ENCODE measurements at places on chromosomes 6 and 20.
A peak's percentile ranks its signal among the peaks of the same experiment; 100 is the strongest.

DNA sequence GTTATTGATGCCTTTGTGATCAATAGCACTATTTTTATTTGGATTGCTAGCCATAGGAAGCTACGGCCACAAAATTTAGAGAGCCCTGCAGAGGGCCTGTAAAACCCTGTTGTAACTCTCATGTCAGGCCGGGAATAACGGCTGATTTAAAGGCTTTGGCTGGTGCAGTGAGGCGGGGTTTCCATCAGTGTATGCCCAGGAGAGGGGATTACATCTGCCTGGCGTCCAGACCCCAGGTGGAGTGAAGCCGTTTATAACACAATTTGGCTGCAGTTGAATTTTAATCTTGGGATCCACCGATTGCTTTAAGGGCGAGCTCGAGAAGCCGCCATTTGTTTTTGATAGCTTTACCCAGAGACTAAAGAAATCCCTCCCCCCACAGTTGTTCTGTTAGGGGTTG is 29.1 kb upstream of the APCDD1L start:
- DNase-seq: no peak

- no peak for DNase-seq
Measured at GRCh38 chr6:75396005-75396800, 97.4 kb downstream of the FILIP1 start.

- DNase-seq: no peak
Measured at GRCh38 chr20:36318166-36318565, 12.0 kb downstream of the DLGAP4 start.

GRCh38 chr20:11112832-11113231 is 439.0 kb upstream of the JAG1 start:
- DNase-seq: no peak

DNA sequence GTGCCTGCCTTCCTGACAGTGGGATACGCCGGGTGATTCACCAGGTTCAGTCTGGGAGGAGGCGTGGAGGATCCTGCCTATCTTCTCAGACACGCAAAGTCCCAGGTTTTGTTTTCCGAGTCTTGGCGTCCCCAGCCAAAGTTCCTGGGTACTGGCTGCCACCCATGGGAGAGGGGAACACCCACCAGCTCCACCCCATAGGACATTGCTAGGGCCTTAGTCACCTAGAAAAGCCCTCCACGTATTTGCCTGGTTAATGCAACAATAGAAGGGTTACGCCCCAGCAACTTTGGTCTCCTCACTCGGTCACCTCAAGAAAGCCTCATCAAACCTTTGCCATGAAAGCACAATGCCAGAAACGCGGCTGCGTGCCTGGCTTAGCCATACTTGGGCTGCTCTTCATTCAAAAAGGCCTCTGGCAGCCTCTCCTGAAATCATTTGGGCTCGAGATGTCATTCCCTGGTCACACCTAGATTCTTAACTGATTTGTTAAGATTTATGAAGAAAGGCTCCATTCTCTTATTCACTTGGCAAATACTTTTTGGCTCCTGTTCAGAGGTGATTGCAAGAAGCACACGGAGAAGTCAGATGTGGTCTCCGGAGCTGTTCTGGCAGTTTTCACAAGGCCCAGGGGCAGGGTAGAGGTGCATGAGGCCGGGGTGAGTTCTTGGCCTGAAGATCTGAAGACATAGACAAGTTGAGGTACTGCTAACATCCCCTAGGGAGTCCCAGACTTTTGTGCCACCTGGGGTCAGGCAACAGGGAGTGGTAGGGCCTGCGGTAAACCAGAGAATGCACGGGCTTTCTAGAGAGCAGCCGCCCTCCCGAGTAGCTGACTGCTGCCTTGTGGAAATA is 35.5 kb upstream of the ZNF133 start:
- DNase-seq: no peak

- DNase-seq: no peak
Measured at GRCh38 chr6:166614171-166614583, 12.9 kb downstream of the RPS6KA2 start.

GRCh38 chr20:8330785-8331695 is 199.0 kb downstream of the PLCB1 start:
- DNase-seq: no peak

GRCh38 chr6:150380256-150380655 is 11.4 kb downstream of the IYD start:
- no peak for DNase-seq

- DNase-seq: no peak
Measured at GRCh38 chr20:32567384-32568178, 17.6 kb downstream of the NOL4L start.

DNA sequence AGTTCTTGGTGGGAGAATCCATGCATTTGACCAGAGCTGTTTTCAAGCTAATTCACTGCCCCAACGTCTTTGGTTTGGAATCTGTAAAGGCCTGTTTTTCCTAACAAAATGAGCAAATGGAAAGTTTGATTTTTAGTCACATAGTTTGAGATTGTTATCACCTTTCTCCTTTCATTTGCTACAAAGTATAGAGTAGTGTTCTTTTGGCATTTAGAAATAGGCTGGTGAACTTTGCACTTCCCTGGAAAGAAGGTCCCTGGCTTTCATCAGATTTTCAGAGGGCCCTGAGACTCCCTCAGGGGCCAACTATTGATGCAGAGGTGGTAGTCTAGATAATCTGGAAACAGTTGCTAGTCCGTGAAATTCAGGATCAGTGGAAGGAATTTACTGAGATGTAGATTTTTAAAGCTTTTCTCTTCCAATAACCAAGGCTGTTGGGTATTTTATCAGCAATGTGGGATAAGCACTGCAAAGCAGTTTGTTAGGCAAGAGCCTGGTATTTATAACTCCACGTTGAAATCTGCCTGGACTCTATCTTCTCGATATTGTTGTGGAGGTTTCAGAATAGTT is 1.7 kb downstream of the ARFGEF2 start:
- no peak for DNase-seq

DNA sequence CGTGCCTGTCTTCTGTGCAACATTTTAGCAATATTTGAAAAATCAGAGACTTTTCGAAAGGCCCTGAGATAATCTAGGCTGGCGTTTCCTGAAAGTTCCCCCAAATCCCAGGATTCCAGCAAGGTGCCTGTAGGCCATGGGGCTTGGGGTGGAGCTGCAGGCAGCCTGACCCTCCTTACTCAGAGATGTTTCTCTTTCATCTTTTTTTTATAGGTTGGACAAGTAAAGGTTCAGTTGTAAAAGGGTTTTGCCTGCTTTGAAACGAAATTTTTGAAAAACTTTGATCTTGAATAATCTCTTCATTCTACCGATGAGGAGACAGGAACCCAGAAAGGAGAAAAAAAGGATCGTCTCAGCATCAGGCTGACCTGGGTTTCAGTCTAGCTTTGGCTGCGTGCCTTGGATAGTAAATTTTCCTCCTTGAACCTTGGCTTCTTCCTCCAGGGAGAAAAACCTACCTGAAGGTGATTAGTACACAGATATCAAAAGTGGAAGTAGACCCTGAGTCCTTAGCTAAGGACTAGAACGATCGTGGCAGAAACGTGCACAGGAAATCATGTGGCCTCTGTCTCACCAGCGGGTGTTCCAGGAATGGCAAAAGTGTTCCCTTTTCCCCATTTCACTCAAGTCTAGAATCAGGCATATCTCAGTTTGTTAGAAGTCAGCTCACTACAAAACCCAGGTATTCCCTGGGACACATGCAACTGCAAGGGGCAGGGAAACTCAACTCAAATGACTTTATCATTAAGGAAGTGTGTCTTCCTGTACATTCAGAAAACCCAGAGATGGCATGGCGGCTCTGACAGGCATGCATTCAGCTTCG is 128.2 kb upstream of the PTPN1 start:
- DNase-seq: no peak

- DNase-seq: no peak
Measured at GRCh38 chr6:156113631-156114030, 658.0 kb upstream of the NOX3 start.

DNA sequence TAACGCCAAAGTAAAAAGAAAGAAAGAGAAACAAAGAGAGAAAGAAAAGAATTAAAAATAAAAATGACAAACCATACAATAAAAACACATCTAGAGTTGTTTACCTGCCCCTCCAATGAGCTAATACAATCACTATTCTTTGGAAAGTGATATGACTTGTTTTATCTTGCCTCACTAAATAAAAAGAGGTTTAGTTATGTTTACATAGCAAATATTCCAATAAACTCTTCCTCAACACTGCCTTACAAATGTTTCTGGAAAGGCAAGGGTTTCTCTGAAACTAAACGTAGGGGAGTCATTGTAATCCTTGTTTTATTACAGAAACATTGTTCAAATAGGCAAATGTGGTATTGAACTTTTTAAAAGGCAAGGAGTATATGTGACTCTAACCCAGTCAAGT is 396.2 kb downstream of the EPM2A start:
- no peak for DNase-seq

DNA sequence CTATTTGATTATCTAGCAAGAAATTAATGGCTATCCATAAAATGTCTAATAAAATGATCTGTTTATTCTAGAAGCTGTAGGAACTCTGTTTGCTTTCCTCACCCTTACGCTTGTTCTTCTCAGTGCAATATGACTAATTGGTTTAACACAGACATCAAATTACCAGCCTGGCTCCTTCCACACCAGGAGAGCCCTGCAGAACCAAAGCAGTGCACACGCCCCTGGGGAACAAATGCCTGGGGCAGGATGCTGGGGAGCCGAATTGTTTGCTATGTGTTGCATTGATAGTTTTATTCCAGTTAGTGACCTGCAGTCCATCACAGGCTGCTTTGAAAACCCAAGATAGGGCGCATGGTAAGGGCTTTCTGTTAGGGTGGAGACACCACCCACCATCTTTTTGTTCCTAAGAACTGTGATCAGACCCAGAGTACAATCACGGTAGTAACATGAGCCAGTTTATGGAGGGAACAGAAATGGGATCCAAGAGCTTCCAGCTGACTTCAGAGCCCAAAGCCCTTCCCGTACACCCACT is 126.4 kb upstream of the CD93 start:
- DNase-seq: no peak

DNA sequence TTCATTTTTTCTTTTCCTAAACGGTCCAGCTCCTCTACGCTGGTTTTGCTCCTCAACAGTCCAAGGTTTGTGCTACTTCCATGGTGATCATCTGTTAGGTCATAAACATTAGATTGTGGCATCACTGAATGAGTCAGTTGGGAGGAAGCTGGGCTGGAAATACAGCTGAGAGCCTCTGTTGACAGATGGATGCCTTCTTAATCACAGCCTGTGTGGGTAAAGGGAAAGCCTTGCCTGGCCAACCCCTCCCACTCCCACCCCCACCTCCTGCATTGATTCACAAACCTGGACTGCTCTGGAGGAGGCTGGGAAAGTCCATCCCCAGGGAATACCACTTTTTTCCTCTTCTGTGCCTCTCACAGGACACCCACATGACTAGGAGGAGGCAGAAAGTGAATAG is 180.6 kb upstream of the CCN2 start:
- peak; percentile 81 for DNase-seq

DNA sequence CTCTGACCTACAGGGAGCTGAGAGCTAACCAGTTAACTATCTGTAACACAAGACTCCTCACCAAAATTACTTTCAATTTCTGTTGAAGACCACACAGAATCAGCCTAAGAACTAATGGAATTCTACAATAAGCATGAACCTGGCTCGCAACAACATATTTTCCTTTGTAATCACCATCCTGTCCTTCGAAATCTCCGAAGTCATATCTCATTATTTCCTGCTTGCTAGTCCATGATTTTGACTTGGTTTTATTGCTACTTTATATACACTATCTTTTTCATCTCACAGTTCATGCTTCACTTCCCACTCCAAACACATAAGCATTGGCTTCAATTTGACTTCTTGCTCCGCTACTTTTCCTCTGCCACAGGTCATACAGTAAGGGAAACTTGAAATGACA is 405.8 kb upstream of the FKBP1C start:
- no peak for DNase-seq

DNA sequence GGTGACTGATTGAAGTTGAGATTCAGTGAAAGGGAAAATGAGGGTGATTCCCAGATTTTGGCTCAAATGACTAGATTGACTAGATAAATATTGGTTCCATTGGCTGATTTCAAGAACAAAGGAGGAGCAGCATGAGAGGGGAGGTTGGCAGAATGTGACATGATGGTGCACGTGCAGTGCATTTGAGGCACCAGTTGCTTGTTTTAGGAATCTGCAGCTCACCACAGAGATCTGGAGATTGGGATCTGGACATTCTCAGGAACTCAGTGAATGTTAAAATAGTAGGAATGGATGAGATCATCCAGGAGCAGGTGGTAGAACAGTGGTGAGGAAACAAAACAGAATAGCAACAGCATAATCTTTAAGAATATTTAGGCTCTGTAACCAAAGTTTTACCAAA is 496.3 kb downstream of the DHX35 start:
- DNase-seq: no peak
